Thoracic aorta endothelial cell (primary cell): ENCODE measurements at places on chromosomes 12 and 14. TPM values are rescaled to one million over a fixed set of nuclear protein-coding genes. Genes with fewer than 3 reads are reported as not detected.

The MGP gene
- 76.1 and 104 TPM in 2 replicates for total RNA-seq

The PIWIL1 gene
- not detected in 2 replicates for total RNA-seq

The NRL gene
- total RNA-seq = 0.40 and 0.57 TPM in 2 replicates

The ABHD12B gene
- total RNA-seq = not detected in 2 replicates

The ADAMTS20 gene
- total RNA-seq = not detected in 2 replicates

The ACRBP gene
- 0.50 and 0.53 TPM in 2 replicates for total RNA-seq

The ALDH1L2 gene
- total RNA-seq = 2.4 and 2.5 TPM in 2 replicates

The EIF2S3B gene
- 1.5 and 1.7 TPM in 2 replicates for total RNA-seq

The TESPA1 gene
- total RNA-seq = not detected in 2 replicates

The SLCO1B3 gene
- total RNA-seq = not detected in 2 replicates

The CYP27B1 gene
- 0.80 and 1.5 TPM in 2 replicates for total RNA-seq

The NELL2 gene
- 0.13 and 1.4 TPM in 2 replicates for total RNA-seq

The PCED1B gene
- total RNA-seq = 0.40 and 0.72 TPM in 2 replicates

The TAS2R14 gene
- total RNA-seq = 4.9 and 6.8 TPM in 2 replicates

The EPYC gene
- not detected in 2 replicates for total RNA-seq

The C12orf54 gene
- total RNA-seq = not detected in 2 replicates

The SIRT4 gene
- 0.27 and 0.50 TPM in 2 replicates for total RNA-seq

The EFS gene
- not detected in 2 replicates for total RNA-seq

The MEG3 gene
- total RNA-seq = 12.7 and 29.7 TPM in 2 replicates
